NCI-H526 treated with DMSO at 0.1 percent for 48 hours (cell line): ENCODE measurements at places on chromosomes 13 and 19.

DNA sequence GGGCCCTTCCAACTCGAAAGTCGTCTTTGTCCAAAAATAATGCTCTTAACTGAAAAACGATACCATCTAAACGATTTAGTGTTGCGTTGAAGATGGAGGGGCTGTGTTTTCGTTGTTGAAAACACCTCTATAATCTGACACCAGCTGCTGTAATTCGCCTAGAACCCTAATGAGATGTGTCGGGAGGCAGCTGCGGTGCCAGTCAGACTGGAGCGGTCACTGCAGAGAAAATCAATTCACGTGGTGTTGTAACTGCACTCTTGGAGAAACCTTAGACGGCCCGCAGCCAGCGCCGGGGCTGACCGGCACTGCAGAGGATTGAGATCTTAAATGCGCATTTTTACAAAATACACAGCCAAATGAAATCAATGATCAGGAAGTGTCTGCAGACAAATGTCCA lies 339.1 kb downstream of the ZNF536 start:
- peak; percentile 19 for DNase-seq

DNA sequence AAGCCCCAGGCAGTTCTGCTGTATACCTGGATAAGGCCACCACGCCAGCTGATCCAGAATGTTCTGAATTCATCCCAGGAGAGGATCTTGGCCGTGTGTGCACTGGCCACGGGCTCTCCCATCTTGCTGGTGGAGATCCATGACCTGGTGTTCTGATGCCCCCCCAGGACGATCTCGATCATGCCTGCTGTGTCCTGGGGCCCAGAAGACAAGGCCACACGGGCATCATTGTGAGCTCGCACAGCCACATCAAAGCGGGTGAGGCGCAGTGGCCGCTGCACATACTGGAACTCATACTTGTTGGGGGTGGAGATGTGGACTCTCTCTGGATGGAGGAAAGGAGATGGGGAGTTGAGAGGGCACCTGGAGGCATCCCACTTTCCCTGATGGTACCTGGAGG lies 40.1 kb downstream of the F2RL3 start:
- no peak for DNase-seq

- peak; percentile 56 for DNase-seq
These were observed 79.4 kb downstream of the ZIC5 start for GRCh38 chr13:99892196-99892613.

DNA sequence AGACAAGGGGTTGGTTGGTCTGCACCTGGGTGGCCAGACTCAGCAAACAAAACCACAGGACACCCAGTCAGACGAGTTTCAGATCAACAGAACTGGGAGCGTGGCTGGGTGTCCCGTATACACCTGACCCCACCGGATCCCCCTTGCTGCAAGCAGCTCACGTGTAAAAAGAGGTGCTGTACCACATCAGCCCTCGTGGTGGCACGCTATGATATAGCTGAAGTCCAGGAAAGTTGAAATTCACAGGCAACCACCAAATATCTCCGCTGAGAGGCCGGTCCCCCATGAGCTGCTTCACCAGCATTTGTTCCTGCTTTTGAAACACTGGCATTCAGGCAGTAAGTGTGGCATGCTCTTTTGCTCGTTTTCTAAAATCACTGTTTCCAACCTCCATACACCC lies 92.3 kb downstream of the TUBA3C start:
- peak; percentile 23 for DNase-seq

- DNase-seq = no peak
These were observed 55.8 kb downstream of the SMARCA4 start for GRCh38 chr19:11016631-11017030.
